Stimulated activated CD8-positive, alpha-beta memory T cell treated with anti-CD3 and anti-CD28 coated beads, Interleukin-7, amount 100 ng/mL, for 24 hours (primary cell): ENCODE measurements at places on chromosomes 4 and X.

- DNase-seq = no peak
Measured at GRCh38 chr4:82287720-82288119, 86.1 kb downstream of the HNRNPD start.

DNA sequence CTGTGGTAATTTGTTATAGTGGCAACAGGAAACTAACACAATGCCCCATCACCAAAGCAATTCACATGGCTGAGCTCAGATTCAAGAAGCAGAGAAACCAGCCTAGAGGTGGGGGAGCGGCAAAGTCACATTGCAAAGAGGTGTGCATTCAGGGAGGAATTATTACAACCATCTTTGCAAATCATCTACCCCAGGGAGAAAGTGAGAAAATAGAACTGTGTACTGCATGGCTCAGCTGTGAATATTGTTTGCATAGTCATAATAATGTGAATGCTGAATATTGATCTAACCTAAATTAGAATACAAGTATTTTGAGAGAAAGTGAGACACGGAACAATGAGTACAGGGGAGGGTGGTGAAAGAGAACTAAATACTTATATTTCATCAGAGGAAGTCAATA is 387.9 kb downstream of the BCOR start:
- no peak for DNase-seq

DNA sequence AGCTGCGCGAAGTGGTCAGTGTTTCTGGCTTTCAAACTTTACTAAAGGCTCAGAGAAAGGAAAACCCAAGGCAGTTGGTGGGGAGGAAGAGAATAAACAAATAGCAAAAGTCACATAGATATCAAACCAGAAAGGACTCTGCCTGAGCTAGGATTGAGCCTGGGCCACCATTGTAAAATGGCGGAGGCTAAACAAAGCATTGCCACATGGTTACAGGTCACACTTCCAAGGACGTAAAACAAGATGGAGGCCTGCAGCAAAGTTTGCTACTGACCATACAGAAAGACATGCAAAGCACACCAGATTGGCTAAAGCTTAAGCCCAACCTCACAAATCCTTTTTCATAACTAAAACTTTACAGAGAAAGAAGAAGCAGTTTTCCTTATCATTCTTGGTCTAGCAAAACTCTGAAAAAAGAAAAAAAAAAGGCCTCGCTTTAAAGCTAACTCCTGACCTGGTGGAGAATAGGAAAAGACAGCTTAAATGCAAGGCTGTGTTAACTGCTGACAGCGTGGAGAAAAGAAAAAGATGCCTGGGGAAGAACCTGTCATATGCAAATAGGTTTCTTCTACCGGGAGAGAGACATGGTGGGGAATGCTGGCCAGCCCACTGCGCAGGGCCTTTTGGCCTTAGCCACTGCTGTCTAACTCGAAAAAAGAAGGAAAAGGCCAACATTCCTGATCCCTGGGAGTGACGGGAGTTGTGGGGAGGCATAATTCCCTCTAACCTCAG is 81.8 kb upstream of the SMARCA5 start:
- DNase-seq = no peak

DNA sequence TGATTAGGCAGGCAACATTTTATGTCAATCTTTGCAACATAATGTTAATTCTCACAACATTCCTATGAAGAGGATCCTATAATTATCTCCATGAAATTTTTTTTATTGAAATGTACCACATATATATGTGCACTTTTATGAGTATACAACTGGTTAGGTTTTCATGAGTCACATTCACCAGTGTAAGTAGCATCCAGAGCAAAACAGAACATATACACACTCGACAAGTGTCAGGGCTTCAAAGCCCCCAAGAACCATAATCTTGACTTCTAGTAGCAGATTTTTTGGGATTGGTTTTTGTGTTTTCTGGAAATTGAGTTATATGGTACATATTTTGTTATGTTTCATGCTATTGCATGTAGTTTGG is 62.4 kb downstream of the ARHGAP10 start:
- no peak for DNase-seq

DNA sequence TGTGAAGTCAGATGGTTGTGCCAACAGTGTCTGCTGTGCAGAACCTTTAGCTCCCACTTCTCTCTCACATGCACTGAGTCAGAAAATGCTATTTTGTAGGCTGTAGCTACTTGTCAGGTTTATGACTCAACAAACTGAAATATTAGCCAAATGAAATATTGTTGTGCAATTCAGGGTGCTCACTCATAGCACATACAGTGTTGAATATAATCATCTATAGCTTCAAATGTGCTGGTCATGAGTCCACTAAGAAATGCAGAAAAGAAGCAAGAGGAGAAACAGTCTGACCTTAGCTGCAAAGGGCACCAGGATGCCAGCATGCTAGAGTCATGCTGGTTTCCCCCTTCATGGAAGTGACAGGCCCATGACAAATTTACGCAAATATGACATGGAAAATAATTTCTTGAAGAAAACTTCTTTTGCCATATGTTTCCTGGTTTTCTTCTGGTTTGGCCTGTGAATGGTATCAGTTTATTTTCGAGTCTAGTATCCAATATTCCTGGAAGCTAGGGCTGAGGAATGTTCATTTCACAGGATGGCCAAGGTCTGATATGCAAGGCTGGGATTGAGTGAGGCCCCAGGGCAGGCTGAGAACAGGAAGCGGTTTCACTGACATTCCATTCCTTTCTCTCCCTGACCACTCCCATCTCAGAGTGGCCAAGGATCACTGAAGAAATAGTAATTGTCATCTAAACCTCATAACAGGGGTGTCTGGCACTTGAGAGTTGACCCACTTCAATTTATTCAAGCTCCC is 10.3 kb upstream of the CXCL2 start:
- no peak for DNase-seq

GRCh38 chr4:170051402-170051801 is 25.2 kb upstream of the MFAP3L start:
- DNase-seq = no peak

DNA sequence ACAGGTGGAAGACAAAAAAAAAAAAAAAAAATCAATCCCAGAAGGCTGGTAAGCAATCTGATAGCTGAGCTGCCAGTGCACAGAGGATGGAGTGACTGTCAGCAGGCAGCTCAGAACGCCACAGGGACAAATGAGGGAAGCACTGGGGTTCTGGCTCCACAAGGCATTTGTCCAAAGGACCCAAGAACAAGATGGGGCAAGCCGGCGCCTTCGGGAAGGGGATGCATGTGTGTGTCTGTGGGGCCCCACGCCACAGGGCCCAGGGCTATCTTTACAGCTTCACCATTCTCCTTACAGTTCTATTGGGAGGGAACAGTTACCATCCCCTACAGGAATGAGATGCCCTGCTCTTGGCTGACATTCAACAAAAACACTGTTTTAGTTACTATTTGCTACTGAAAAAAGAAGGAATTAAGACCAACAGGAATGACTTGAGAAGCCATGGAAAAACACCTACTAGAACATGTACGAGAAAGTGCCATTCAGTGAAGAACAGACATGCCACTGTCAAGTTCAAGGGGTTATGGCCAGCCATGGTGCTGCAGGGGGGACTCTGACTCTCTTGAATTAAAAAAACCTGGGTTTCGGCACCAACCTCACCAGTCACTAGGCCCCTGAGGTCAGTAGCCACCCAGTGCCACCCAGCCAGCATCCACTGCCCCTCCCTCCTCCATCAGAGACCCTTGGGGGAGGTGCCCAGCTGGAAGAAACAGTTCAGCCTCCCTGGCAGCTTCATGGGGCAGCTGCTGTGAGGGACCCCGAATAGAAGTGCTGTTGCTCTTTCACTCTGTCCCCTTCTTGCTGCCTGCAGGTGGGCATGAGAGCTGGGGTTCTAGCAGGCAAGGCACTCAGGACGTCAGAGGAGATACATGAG is 18.5 kb downstream of the WDR1 start:
- no peak for DNase-seq

- DNase-seq = no peak
Measured at GRCh38 chrX:105114554-105115130, 105.9 kb downstream of the TEX13A start.

DNA sequence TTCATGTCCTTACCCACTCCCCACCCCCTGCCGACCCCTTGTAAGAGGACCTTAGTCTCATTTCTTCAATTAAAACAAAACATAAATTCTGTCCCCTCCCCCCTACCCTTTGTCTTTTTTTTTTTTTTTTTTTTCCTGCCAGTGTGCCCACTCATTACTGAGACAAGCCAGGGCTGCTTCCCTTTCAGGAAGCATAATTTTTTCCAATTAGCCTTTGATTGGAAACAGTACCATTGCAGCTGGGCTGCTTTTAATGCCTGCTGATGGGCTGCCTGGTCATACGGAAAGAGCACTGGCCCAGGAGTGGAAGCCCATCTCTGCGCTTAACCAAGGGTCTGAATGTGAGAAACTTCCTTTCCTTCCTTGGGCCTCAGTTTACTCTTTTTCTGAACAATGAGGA is 18.6 kb upstream of the CAPN6 start:
- DNase-seq = no peak

DNA sequence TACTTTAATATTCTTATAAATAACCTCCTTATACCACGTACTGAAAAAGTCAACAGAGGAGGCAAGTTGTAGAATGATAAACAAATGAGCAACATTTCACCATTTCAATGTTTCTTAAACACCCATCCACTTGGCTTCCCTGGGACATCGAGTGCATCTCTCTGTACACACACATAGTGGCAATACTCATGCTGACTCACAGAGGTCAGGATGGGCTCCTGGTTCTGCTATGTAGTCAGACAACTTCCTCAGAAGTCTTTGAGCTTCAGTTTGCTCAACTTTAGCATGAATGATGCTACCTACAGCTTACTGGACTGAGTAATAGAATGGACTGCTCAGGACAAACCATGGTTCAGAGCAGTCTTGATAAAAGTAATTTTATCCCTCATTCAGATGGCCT is 56.9 kb downstream of the MAD2L1 start:
- no peak for DNase-seq

DNA sequence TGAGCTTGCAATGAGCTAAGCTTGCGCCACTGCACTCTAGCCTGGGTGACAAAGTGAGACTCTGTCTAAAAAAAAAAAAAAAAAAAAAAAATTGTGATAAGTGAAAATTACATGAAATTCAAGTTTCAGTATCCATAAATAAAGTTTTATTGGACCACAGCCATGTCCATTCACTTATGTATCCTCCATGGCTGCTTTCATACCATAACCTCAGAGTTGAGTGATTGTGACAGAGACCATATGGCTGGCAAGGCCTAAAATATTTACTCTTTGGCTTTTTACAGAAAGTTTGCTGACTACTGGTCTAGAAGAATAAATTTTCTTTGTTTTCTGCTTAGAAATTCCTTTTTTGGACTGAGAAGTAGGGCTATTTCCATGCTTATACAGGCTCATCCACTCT is 11.8 kb upstream of the SHISA3 start:
- DNase-seq = no peak

GRCh38 chr4:161496-162284 is 37.4 kb downstream of the ZNF718 start:
- DNase-seq = no peak
